Activated effector memory CD4-positive, alpha-beta T cell treated with anti-CD3 and anti-CD28 coated beads, Interleukin-2, amount 50 U/mL, for 16 hours (primary cell): ENCODE measurements at places on chromosomes 2 and 18.

- no peak for DNase-seq
Measured at GRCh38 chr2:176118601-176119339, 2.2 kb downstream of the HOXD10 start.

DNA sequence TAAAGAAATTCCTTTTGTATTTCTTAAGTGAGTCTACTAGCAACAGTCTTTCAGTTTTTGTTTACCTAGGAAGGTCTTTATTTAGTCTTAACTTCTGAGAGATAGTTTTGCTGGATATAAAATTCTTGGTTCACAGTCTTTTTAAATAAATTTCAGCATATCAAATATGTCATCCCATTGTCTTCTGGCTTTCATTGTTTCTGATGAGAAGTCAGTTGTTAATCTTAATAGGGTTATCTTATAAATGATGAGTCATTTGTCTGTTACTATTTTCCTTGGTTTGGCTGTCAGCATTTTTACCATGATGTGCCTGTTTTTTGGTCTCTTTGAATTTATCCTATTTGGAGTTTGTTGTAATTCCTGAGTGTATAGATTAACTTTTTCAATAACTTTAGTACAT is 129.3 kb downstream of the FAM210A start:
- DNase-seq = no peak

- no peak for DNase-seq
Measured at GRCh38 chr18:27750014-27750413, 426.9 kb downstream of the CDH2 start.

DNA sequence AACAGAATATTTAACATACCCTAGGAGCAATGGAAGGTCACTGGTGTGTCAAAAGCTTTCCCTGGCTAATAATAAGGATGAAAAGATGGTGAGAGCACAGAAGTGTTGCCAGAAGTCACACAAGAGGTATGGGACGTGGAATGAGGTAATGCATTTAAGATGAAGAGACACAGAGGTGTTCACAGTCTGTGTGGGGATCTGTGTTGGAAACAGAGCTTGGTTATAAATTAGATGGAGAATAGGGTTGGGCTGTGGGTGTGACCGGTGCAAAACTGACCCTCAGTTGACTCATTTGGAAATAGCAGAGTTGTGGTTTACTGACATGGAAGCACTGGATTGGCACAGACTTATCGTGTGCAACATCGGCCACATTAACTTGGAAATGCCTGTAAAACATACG is 372.5 kb downstream of the SATB2 start:
- no peak for DNase-seq
